Germinal center (tissue), 1 donor: ENCODE measurements at places on chromosomes 2 and 18.
A peak's percentile ranks its signal among the peaks of the same experiment; 100 is the strongest.

DNA sequence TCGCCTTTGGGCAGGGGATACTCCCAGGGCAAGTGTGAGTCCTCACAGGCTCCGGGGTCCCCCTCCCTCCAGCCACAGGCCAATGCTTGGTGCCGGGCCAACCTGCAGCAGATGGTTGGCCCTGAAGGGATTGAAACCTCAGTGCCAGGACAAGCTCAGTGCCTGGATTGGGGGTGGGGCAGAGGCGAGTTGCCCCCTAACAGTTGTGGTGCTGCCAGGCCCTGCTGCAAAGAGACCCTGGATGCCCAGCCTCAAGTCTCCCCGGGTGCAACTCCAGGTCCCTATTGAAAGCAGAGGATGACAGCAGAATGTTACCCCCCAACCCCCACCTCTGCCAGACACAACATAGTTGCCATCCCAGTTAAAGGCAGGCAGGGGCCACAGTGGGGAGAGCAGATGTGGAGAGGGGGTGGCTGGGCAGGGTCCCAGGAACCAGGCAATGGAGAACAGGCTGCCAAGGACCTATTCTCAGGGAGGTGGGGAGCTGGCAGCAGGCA is 9.5 kb upstream of the RNF103 start:
- no peak for DNase-seq

DNA sequence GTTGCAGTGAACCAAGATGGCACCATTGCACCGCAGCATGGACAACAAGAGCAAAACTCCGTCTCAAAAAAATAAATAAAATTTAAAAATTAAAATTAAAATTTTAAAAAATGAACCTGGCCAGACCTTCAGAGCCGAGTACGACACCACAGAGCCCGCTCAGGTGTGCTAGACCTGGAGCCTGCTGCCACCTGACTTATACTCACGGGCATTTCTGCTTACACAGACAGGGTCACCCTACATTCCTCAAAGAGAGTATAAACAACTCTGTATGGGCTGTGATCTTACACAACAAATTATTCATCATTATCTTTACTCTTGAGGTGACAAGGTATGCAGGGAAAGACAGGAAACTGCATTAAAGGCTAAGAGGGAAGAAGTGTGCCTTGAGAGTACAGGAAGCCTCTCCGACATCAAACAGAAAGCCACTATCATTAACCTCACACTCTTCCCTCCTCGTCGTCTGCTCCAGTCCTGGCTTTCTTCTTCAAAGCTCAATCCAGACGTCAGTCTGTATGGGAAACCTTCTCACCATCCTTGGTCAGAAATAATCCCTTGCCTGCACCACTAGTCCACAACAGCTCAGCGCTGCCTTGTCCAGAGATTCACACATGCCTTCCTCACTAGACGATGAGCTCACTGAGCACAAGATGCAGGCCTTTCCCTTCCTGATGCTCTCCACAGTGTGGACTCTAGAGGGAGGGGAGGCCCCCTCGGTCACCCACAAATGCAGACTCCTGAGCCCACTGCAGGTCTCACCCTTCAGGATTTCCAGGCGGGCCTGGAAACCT is 56.2 kb downstream of the UXS1 start:
- DNase-seq: no peak

GRCh38 chr2:141610564-141611175 is 520.1 kb downstream of the LRP1B start:
- DNase-seq: no peak

- DNase-seq: no peak
Observed at GRCh38 chr2:141201016-141201565, 929.7 kb downstream of the LRP1B start.

DNA sequence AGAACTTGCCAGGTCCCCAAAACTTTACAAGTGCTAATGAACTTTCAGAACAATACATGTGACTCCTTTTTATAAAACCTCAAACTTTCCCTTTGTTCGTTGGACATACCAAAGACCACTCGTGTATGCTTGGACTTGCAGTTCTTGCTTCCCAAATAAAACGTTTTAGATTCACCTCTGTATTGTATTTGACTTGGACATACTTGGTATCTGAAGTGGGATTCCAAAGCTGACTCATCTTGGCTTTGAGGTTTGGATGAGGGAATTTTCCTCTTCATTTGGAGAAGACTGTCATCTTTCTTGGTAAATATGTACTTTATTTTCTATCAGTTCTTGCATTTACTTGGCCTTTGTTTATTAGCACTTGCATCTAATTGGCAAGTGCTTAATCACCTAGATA is 8.0 kb upstream of the CYB5A start:
- no peak for DNase-seq

DNA sequence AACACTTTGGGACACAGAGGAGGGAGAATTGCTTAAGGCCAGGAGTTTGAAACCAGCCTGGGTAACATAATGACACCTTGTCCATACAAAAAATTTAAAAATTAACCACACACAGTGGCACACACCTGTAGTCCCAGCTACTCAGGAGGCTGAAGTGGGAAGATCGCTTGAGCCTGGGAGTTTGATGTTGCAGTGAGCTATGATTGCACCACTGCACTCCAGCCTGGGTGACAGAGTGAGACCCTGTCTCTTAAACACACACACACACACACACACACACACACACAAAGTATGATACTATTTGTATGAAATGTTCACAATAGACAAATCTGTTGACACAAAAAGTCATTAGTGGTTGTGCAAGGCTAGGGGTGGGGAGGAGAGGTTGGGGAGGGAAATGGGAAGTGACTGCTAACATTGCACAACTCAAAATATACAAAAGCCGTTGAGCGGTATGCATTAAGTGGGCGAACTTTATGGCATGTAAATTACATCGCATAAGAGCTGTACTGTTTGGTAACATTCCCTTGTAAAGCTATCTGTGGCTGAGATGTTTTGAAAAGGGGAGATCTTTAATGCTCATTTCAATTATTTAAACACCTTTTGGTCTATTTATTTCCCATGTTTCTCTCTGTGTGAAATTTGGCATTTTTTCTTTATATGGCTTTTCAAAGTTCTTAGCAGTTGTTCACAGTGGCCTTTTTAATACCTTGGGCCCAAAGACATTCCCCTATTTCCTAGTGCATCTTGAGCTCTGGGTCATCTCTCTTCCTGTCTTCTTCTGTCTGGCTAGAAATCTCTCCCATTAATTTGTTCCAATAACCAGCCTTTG is 58.9 kb upstream of the ZNF516 start:
- no peak for DNase-seq

DNA sequence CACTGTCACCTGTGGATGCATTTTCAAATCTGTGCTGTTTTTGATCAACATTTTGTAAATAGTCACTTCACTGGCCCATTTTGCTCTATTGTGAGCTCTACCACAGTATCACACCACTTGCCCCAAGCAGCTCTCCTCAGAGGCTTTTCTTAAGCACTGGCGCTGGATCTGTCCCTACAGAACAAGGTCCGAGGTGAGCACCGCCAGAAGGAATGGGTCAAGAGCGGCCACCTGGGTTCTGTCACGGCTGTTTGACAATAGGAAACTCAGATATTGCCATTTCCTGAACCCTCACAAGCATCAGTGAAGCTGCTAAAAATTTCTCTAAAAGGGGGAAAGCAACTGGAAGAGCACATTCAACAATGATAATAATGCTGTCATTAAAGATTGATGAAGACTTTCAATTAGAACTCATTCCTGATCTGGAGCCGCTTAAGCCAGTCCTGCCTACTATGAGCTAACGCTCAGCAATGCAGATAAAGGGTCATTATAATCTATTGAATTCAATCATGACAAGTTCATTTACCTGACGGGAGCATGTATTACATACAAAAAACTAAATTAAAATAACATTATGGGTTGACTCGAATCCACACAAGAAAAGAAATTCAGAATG is 514.0 kb downstream of the GALR1 start:
- no peak for DNase-seq

DNA sequence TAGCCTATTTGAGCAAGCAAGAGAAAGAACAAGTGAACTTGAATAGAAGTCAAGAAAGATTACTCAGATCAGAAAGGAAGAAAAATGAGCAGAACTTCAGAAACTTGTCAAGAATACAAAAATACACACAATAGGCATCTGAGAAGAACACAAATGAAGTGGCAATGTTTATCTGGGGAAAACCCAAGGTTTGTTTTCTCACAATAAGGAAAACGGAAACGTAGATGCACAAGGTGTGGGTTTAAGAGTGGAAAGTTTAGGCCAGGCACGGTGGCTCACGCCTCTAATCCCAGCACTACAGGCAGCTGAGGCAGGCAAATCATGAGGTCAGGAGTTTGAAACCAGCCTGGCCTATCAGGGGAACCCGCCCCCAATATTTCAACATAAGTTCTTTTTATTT is 159.5 kb upstream of the GYPC start:
- DNase-seq: no peak

- DNase-seq: no peak
Observed at GRCh38 chr2:30272286-30272685, 41.0 kb downstream of the LBH start.

DNA sequence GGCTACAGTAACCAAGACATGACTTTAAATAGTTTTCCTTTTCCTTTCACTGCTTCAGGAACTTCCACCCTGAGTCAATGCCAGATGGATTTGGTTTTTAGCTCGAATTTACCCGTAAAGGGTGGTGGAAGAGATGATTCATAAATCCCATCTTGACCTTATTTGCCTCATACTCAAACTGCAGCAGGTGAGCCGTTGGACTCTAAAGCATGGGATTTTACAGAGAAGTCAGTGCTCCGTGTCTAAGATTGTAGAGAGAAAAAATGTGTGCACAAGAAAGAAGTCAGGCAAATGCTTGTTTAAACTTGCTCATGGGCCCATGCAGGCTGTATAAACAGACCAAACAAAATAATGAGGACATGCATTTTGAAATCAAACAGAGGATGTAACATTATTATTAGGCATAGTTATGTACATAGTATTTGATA is 369.7 kb upstream of the TRIB2 start:
- no peak for DNase-seq

- no peak for DNase-seq
Observed at GRCh38 chr2:15602393-15602792, 10.7 kb downstream of the DDX1 start.

GRCh38 chr18:7789856-7790552 is 222.9 kb downstream of the PTPRM start:
- DNase-seq: no peak

DNA sequence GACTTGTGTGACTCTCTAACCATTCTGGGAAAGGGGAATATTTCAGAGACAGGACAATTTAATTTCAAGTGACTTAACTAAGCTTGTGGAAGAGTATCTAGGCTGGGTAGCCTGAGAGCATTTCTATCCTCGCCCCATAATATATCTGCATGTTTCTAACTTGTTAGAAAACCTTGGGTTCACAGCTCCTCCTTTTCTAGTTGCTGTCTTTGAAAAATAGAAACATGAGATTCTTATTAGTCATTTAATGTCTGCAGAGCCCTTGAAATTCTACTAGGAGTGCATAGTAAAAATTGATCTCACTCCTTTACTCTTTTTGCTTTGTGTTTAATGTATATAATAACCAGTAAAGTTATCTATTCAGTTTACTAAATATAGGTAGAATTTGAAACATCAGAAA is 22.4 kb downstream of the CTLA4 start:
- no peak for DNase-seq

DNA sequence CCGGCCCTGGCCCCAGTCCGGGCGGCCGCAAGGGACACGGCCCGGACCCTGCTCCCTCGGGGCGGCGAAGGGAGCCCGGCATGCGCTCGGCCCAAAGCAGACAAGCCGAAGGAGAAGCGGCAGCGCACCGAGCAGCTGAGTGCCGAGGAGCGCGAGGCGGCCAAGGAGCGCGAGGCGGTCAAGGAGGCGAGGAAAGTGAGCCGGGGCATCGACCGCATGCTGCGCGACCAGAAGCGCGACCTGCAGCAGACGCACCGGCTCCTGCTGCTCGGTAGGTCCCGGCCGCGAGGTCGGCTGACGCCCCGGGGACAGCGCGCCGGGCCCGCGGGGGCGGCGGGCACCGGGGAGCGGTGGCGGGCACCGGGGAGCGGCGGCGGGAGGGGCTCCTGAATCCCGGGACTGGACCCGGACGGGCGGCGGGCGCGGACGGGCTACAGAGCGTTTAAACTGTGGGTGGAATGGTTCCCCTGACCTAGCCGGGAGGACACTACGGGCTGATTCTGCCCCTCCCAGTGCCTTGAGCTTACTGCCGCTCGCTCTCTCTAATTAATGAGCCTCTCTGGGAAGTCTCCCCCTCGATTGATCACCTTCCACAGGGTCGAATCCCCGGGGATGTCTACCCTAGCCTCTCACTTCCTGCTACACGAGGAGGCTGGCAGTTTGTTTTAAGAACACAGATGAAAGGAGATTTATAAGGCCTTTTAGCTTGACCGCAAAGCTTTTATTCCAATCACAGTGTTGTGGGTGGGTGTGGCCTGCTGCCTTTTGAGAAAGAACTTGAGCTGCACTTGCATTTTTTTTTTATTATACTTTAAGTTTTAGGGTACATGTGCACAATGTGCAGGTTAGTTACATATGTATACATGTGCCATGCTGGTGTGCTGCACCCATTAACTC is 853 bp downstream of the GNAL start:
- peak; percentile 41 for DNase-seq

- no peak for DNase-seq
Observed at GRCh38 chr18:50569930-50570329, 10.0 kb downstream of the MAPK4 start.

- no peak for DNase-seq
Observed at GRCh38 chr2:43559391-43560230, 36.2 kb downstream of the THADA start.

DNA sequence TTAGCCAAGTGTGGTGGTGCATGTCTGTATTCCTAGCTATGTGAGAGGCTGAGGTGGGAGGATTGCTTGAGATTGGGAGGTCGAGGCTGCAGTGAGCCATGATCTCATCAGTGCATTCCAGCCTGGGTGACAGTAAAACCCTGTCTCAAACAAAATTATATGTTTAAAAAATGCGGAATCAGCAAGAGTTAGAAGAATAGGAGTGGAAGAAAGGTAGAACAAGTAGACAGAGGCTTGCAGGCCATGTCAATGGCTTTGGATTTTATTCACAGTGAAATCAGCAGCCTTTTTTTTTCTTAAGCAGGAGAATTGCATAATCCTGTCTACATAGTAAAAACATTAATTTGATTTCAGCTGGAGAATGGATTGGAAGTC is 7.8 kb upstream of the MTLN start:
- no peak for DNase-seq

- DNase-seq: no peak
Observed at GRCh38 chr2:15146960-15147359, 414.2 kb downstream of the NBAS start.

GRCh38 chr18:9103376-9103873 is 926 bp downstream of the NDUFV2 start:
- DNase-seq: no peak

GRCh38 chr2:6913415-6914157 is 3.6 kb upstream of the RNF144A start:
- DNase-seq: no peak

GRCh38 chr2:75523313-75524275 is 37.1 kb downstream of the EVA1A start:
- DNase-seq: no peak

DNA sequence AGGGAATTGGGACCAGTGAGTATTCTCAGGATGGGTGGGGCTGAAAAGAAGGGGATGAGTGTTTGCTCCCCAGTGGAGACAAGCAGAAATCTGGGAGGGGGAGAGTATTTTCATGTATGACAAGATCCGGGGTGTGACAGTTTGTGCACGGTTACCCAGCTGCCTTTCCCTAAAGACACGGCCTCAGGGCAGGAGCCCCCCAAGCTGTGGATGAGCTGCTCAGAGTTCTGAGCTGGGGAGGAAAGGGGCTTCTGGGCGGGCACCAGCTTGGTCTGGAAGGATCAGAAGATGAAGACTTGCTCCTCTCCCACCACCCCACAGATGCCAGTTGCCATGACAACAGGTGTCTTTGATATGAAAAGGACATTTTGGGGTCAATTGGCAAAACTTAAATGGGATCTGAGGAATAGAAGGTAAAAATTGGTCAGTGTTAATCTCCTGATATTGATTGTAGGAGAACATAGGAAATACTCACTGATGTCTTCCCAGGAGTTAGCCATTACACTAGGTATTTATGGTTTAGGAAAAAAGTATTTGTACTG is 29.2 kb downstream of the ZCCHC2 start:
- no peak for DNase-seq
